ENCODE measurements at places on chromosomes 1 and 21.

- no peaks in the 10 kb centered on the region for H3K36me3 ChIP-seq
- no peaks in the 10 kb centered on the region for H3K27me3 ChIP-seq
- peaks cover 13% of the 10 kb centered on the region for H3K4me1 ChIP-seq
- peak overlapping the region; percentile 20 for H3K27ac ChIP-seq
Observed at GRCh38 chr1:169610108-169610507, 19.8 kb downstream of the SELP start.

DNA sequence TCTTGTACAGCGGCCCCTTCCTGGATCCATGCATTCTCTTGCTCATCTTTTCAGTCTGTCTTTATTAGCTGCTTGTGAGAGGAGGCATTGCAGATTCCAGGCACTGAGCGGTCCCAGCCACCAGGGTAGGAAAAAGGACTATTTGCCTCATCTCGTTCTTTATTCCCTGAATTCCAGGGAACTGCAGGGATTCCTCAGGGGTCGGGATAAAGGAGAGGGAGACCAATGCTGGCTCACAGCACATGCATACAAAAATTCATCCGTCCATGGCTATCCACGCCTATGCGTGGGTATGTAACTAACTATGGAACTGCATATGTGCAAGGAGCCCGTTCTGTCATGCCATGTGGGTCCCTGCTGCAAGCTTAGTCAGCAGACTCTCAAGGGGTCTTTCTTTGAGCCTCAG, 879 bp upstream of the PLPPR5 start:
- no peaks in the 10 kb centered on the region for H3K36me3 ChIP-seq
- H3K4me1 ChIP-seq, result peaks cover 6% of the 10 kb centered on the region
- no peak overlapping the region for H3K4me3 ChIP-seq
- H3K27me3 ChIP-seq, result peaks cover 74% of the 10 kb centered on the region

- H3K27ac ChIP-seq, result peak overlapping the region; percentile 64
- H3K4me1 ChIP-seq, result peaks cover 25% of the 10 kb centered on the region
- no peak overlapping the region for H3K4me3 ChIP-seq
- H3K36me3 ChIP-seq, result no peaks in the 10 kb centered on the region
- no peaks in the 10 kb centered on the region for H3K27me3 ChIP-seq
Observed at GRCh38 chr1:183163316-183163715, 22.7 kb upstream of the LAMC2 start.

- H3K4me3 ChIP-seq, result no peak overlapping the region
- no peak overlapping the region for H3K27ac ChIP-seq
- no peaks in the 10 kb centered on the region for H3K4me1 ChIP-seq
- no peaks in the 10 kb centered on the region for H3K27me3 ChIP-seq
- no peak for DNase-seq
- H3K36me3 ChIP-seq, result no peaks in the 10 kb centered on the region
Observed at GRCh38 chr1:118907466-118907865, 80.7 kb downstream of the TBX15 start.

DNA sequence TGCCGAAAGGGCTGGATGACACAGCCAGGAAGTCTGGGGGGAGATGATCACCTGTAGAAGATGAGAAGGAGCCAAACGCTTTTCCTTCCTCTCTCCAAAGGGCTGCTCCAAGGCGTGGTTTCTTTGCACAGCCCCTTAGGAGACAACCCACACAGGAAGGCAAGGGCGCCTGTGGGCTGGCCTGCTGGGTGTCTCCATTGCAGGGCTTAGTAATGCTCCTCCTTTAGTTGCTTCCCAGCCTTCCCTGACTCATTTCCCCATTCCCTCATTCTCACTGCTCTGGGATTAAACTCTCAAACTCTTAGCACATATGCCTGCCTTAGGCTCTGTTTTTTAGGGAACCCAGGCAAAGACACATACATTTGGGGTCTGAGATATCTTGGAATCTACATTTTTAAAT, 1.7 kb upstream of the CLCA1 start:
- no peak overlapping the region for H3K4me3 ChIP-seq
- H3K36me3 ChIP-seq, result no peaks in the 10 kb centered on the region
- peaks cover 2% of the 10 kb centered on the region for H3K27me3 ChIP-seq
- no peak for DNase-seq

GRCh38 chr1:74937176-74937575, 197.0 kb upstream of the LHX8 start:
- no peaks in the 10 kb centered on the region for H3K27me3 ChIP-seq
- H3K36me3 ChIP-seq, result no peaks in the 10 kb centered on the region
- no peaks in the 10 kb centered on the region for H3K4me1 ChIP-seq
- no peak for DNase-seq
- no peak overlapping the region for H3K4me3 ChIP-seq

- H3K27ac ChIP-seq, result no peak overlapping the region
- peaks cover 3% of the 10 kb centered on the region for H3K27me3 ChIP-seq
- DNase-seq, result no peak
- no peak overlapping the region for H3K4me3 ChIP-seq
- no peaks in the 10 kb centered on the region for H3K4me1 ChIP-seq
Observed at GRCh38 chr1:221477252-221477651, 264.6 kb downstream of the DUSP10 start.

- H3K4me1 ChIP-seq, result no peaks in the 10 kb centered on the region
- H3K27ac ChIP-seq, result no peak overlapping the region
- H3K27me3 ChIP-seq, result peaks cover 8% of the 10 kb centered on the region
- no peaks in the 10 kb centered on the region for H3K36me3 ChIP-seq
- DNase-seq, result no peak
- H3K4me3 ChIP-seq, result no peak overlapping the region
Observed at GRCh38 chr1:206978259-206978658, 8.0 kb upstream of the FCAMR start.

DNA sequence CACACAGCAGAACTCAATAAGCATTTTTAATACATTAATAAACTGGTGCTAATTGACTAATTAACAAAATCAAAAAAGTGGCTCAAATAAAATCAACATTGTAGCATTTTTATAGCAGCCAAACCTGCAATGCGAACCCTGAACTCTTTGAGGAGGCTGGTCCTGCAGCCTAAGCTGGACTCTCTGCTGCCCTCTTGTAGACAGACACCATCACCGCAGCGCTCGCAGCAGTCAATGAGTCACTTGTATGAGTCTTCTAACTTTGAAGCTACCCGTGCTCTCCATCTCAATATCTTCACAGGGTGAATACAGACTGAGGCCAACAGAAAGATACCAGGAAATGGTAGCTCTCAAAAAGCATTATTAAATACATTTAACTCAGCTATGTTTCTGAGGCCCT, 9.7 kb upstream of the KRTAP7-1 start:
- no peaks in the 10 kb centered on the region for H3K36me3 ChIP-seq
- no peaks in the 10 kb centered on the region for H3K27me3 ChIP-seq
- no peaks in the 10 kb centered on the region for H3K4me1 ChIP-seq

DNA sequence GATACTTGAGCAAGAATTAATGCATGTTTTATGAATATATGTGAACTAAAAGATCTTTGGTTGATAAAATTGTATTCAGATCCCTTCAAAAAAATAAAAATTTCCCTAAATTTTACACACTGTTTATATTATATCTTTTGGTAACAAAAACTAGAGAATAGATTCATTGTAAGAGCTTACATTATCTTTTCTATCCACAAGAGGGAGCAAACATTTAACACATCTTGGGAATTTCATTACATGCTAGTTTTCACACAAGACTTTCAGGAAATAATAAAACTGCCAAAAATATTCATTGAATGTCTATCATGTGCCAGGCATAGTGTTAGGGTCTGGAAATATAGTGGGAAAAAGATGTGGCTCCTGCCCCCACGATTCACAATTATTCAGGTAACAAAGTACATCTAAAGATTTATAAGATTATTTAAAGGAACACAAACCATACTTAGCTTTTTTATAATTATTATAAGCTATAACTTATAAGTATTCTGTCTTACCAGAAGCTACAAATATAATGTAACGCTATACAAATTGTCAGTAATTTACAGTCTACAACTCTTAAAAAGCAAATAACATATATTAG, 30.6 kb downstream of the FAF1 start:
- peak; percentile 52 for DNase-seq
- H3K4me1 ChIP-seq, result no peaks in the 10 kb centered on the region
- H3K27ac ChIP-seq, result no peak overlapping the region
- no peaks in the 10 kb centered on the region for H3K36me3 ChIP-seq
- H3K4me3 ChIP-seq, result no peak overlapping the region
- H3K27me3 ChIP-seq, result no peaks in the 10 kb centered on the region

- peaks cover 15% of the 10 kb centered on the region for H3K36me3 ChIP-seq
- H3K4me1 ChIP-seq, result no peaks in the 10 kb centered on the region
- no peak overlapping the region for H3K4me3 ChIP-seq
- H3K27ac ChIP-seq, result no peak overlapping the region
- H3K27me3 ChIP-seq, result no peaks in the 10 kb centered on the region
Observed at GRCh38 chr1:35622510-35623178, 18.7 kb downstream of the PSMB2 start.

GRCh38 chr1:93322349-93322748, 23.4 kb upstream of the DR1 start:
- H3K4me3 ChIP-seq, result no peak overlapping the region
- no peaks in the 10 kb centered on the region for H3K4me1 ChIP-seq
- no peak overlapping the region for H3K27ac ChIP-seq
- no peaks in the 10 kb centered on the region for H3K27me3 ChIP-seq

GRCh38 chr1:57747818-57748217, 324.0 kb upstream of the DAB1 start:
- no peaks in the 10 kb centered on the region for H3K4me1 ChIP-seq
- DNase-seq, result no peak
- H3K27me3 ChIP-seq, result no peaks in the 10 kb centered on the region
- H3K4me3 ChIP-seq, result no peak overlapping the region

DNA sequence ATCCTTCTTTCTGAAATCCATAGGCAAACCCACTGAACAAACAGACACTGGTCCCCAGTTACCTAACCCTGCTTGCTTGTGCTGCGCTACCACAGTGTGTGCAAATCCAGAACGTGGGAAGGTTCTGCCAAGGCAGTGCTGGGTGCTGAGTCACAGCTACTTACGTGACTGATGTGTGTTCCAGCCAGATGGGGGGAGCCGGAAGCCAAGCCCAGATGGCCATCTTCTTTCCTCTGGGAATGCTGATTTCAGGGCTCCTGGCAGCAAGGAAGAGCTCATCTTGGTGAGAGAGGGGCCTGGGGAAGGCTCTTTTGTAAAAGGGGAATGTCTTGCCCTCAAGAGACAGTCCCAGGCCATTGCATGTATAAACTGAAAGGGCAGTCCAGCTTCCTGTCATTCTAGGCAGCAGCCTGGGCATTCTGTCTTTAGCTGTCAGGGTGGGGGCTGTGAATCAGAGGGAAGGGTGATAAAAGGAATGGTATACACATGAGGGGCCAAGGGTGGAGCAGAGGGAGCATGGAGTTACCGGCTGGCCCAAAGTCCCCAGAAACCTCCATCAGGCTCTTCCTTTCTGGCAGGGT, 54.1 kb downstream of the CD46 start:
- H3K4me1 ChIP-seq, result peaks cover 23% of the 10 kb centered on the region
- peak overlapping the region; percentile 83 for H3K27ac ChIP-seq
- DNase-seq, result peak; percentile 87
- H3K27me3 ChIP-seq, result no peaks in the 10 kb centered on the region

Data from endothelial cell of umbilical vein (primary cell).